ENCODE measurements at places on chromosomes 12 and 14.

GRCh38 chr14:98182393-98183055 lies 1089.5 kb downstream of the BCL11B start:
- DNase-seq = no peak

GRCh38 chr14:50768680-50769079 lies 62.3 kb downstream of the NIN start:
- DNase-seq = no peak

DNA sequence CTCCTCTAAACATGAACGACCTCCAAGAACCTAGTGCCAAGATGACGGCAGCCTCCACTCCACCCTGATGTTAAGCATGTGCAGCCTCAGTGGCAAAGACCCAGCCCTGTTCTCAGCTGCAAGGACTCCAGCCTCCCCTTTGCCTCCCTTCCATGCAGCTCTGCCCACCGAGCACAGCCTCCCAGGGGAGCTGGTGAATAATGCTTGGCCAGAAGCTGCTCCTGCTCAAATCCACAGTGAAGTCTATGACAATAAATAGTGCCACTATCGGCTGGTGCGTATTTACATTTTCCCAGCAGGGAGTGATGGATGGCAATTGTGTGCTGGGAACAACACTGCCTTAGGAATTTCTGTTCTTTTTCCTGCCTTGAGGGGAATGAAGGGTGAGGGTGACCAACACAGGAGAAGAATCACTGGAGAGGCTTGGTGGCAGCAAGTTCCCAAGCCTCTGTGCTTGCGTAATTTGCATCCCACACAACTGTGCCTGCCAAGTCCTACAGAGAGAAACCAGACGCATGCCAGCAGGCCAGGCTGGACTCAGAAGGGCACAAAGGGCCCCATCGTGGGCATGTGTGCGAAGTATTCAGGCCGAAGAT lies 29.9 kb upstream of the TC2N start:
- DNase-seq = peak; percentile 42

DNA sequence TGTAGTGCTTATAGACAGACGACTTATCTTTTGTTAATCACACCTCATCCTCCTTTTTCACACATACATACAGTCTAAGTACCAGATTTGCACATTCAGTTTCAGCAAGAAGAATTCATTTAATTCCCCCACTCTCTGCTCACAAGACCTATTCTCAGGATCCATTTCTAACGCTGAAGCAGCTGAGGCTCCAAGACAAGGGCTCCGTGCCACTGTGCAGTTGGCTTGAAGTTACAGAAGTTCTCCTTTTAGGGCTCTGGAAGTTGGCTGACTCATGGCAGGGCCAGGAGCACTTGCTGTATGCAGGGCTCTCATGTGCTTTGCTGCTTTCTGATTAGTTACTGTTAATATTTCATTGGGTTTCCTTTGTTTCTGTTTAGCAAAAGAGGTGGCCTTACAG lies 1566.9 kb upstream of the TMEM132C start:
- no peak for DNase-seq

DNA sequence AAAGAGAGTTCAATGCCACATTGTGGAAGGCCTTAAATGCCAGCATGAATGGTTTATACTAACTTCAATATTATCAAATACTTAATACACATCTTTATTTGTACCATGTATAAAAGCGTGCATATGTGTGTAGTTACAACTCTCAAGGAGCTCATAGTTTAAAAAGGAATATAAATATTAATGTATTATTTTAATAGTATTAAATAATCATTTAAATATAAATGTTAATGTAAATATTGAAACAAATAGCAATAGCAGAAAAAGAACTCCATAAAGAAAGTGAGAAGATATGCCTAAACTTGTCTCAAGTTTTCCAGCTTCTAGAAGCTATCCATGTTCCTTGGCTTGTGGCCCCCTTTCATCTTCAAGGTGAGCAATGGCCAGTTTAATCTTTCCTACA lies 182.0 kb downstream of the FOXA1 start:
- DNase-seq = no peak

DNA sequence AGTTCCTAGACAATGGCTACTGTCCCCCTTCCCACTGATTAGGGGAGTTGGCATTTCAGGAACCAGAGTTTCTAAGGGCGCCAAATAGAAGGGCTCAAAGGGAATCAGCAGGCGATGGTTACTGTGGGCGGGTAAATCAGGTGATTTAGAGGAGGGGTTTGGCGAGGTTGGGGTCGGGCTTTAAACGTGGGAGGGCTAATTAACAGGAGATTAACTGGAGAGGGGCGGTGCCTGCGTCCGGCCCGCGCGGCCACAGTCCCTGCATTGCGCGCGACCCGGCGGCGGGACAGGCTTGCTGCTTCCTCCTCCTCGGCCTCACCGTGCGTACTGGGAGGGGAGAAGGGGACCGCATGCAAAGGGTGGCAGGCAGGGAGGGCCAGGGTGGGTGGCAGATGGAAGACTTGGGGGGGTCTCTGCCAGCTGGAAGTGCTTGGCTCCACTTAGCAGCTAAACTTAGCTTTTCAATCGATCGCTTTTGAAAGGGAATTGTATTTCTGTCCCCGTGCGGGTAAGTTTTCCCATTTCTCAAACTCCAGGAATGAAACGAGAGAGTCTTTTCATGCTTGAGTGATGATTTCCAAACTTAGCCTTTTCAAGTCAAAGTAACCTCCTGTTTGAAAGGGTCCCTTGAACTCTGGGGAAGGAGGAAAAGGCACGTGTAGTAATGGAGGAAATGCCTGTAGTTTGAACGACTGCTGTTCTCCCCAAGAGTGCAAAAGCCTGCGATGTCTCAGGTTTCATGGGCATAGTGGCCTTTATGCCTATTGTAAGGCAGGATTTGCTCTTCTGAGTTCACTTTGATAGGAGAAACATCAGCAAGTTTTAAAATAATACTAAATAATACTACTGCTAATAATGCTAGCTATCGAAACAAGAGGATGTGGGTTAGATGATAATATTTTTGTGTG lies at the start of gene MGST1:
TSS of gene MGST1 (plus strand) at position 255 of the 908 bp plus-strand sequence. CDS start 6,608 bp downstream, outside the sequence.
- DNase-seq = no peak

DNA sequence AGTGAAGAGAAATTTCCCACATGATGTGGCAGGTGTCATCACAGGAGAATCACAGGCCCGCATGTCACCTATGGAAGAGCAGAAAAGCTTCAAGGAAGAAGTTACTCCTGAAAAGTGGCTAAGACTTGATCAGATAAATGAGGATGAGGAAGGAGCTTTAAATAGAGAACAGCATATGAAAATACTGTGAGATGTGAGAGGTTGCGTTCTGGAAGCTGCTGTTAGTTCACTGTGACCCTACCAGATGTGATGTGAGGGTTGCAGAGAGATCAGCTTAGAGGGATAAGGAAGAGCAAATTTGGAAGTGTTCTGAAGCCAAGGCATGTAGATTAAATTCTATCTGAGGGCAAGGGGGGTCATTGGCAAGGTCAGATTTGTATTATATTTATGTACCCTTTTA lies 17.1 kb downstream of the ERP27 start:
- DNase-seq = no peak

GRCh38 chr12:2142068-2142467 lies 89.3 kb downstream of the CACNA1C start:
- DNase-seq = no peak

Measured in BJ (cell line).